ENCODE measurements at places on chromosomes 11 and 22.

GRCh38 chr22:27561286-27561904 is 240.2 kb downstream of the MN1 start:
- DNase-seq: no peak

DNA sequence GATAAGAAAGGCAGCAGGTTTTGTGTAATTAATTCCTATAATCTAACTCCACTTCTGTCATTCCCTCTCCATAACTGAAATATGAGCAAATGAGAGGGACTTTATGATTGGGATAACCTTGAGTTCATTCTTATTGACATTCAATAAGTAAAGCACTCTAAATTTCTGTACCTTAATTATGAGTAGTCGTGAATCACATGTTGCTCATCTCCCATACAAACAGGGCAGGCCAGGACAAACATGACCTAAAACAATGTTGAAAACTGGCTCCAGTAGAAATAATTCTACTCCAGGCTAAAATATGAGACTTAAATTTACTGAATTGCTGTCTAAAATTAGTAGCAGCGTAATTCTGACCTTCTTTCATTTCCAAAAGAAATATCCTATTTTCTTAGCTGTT is 505.4 kb downstream of the NELL1 start:
- DNase-seq: no peak

DNA sequence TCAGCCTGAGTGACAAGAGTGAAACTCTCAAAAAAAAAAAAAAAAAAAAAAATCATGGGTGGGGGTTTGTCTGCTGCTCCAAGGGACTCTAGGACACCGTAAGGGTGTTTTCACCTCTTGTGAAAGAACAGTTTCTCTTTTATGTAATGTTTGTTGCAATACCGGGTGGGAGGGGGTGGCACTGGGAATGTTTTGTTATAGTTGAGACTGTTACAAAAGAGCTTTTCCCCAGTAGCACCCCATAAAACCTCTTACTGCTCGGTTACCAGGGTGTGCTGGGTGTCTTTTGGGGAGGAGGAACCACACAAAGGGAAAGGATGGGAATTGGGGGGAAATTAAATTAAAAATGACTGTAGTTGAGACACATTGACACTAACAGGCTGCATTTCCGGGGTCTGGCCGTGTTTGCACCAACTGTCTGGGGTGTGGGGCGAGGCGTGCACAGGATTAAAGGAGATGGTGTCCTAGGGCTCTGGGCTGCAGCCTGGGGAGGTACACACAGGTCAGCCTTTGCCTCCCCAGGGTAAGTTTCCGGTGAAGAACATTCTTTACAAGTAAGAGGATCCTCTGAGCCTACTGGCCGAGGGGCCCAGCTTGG is 1.6 kb downstream of the NFAM1 start:
- DNase-seq: no peak

DNA sequence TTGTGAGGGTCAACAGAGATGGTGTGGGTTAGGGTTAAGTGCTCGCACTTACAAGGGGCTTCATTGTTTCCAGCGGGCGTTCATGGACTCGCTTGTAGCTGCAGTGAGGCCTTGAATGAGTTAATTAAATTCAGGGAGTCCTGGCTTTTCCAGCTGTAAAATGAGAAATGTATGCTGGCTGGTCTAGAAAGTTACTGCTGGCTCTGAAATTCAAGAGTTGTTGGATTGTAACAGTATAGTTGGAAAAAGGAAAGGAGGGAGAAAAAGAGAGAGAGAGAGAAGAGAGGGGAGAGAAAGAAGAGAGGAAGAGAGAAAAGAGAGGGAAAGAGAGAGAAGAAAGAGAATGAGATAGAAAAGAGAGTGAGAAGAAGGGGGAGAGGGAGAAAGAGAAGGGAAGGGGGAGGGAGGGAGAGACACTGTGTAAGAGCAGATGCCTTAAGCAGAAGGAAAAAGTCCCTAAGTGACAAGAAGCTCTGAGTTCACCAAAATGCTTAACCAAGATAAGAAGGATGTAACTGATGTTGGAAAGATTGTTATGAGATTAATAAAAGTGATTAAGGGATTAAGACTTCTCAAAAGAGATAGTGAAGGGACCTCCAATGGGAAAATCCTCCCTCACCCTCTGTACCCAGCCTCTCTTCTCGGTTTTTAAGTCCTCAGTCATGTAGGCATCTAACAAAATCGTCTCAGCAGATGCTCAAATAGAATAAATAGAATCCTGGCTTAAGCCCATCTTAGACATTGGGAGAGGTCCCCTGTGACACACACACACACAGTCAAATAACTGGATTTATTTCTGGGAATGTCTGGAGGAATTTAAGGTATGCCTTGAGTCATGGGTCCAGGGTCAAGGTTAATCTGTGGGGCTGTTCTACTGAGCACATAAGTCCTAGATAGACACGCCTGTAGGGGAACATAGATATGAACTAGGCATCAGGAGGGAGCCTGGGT is 477.9 kb downstream of the MIAT start:
- DNase-seq: peak; percentile 95

- DNase-seq: no peak
These were observed 515.3 kb downstream of the JRKL start for GRCh38 chr11:96905143-96905542.

DNA sequence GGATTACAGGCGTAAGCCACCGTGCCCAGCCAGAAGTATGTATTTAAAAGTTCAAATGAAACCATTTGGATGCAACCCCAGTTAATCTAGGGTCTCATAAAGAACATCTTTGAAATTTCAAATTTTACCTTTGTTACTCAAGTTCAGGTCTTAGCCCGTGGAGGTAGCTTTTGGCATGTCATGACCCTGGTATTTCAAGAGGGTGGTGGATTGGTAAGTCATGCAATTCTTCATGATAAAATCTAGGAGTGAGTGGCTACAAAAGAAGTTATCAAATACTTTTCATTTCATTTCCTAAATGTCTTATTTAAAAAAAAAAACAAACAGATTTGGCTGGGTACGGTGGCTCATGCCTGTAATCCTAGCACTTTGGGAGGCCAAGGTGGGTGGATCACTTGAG is 80.6 kb downstream of the ABTB2 start:
- DNase-seq: no peak

- no peak for DNase-seq
These were observed 64.1 kb downstream of the PRMT3 start for GRCh38 chr11:20451568-20451967.

DNA sequence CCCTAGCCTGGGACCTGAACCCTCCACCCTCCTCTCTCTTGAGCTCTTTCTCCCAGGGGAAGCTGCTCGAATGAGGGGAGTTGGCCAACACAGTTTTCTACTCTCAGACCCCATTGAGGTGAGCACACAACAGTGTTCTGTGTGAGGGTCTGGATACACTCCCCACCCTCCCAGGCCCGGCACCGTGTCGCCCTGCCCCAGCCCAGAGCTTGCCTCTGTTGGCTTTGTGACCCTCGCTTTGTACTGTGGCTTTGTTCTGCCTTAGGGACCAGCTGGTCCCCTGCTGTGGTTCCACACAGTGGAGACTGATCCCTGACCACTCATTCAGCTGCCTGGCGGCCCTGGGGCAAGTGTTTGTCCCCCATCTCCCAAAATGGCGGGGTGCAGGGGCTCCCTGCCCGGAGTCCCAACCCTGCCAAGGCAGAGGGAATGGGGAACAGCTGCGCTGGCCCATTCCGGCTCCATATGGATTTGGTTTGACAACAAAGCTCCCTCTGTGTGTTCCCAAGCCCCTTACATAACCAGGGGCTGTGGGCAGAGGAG is 8.3 kb downstream of the ST3GAL4 start:
- no peak for DNase-seq

DNA sequence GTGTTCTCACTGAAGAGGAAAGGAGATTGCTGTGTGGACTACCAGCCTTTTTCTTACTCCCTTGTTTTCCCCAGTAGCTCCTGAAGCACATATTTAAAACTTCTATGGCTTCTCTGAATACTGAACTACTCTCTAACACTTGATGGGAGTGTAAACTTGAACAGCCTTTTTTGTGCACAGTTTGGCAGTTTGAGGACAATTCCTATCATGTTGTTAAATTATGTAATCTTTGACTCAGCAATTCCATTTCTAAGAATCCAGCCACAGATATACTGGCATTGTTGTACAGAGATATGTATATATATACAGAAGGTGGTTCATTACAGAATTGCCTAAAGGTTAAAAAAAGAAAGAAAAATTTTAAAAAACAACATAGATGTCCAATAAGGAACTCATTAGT is 47.1 kb upstream of the EED start:
- no peak for DNase-seq

- DNase-seq: no peak
These were observed 61.5 kb downstream of the NUP98 start for GRCh38 chr11:3735827-3736226.

- no peak for DNase-seq
These were observed 20.7 kb downstream of the ATG16L2 start for GRCh38 chr11:72834905-72835304.

DNA sequence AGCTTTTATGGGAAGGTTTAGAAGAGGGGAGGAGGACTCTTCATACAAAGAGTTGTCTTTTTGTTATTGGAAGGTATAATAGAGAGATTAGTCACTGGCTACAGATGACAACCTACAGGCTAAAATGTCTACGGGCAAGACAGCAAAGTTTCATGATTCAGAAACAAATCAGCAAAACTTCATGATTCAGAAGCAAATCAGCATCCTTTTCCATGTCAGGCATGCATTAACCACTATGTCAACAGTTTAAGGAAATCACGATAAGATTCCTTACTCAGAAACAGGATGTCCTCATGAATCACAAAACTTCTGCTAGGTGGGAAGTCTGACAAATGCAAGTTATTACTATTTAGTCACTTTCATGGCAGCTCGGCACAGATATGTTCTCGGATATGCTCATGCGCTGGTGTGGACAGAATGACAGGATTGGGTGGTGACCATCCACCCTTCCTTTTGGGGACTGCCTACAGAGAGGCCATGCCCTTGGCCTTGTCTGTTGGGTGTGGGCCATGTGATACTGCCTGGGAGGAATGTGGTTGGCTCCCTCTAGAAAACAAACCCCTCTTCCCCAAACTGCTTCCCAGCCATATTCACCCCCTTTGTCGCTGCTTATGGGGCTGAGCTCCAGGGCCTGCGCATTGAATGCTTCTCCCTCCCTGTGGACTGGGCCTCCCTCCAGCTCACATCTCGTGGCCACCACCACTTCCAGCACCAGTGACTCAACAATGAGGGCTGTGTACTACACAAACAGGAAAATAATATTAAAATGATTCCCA is 10.1 kb downstream of the C11orf91 start:
- peak; percentile 99 for DNase-seq

DNA sequence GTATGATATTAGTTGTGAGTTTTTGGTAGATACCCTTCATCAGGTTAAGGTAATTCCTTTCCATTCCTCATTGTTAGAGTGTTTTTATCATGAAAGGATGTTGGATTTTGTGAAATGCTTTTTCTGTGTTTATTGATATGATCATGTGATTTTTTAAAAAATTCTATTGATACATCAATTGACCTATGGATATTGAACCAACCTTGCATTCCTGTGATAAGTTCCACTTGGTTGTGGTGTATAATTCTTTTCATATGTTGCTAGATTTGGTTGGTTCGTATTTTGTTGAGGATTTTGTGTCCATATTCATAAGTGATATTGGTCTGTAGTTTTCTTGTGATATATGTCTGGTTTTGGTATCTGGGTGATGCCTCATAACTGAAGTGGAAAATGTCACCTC is 6.7 kb downstream of the ANKRD13D start:
- DNase-seq: no peak

GRCh38 chr22:24333301-24333700 is 62.7 kb downstream of the SPECC1L start:
- peak; percentile 48 for DNase-seq

DNA sequence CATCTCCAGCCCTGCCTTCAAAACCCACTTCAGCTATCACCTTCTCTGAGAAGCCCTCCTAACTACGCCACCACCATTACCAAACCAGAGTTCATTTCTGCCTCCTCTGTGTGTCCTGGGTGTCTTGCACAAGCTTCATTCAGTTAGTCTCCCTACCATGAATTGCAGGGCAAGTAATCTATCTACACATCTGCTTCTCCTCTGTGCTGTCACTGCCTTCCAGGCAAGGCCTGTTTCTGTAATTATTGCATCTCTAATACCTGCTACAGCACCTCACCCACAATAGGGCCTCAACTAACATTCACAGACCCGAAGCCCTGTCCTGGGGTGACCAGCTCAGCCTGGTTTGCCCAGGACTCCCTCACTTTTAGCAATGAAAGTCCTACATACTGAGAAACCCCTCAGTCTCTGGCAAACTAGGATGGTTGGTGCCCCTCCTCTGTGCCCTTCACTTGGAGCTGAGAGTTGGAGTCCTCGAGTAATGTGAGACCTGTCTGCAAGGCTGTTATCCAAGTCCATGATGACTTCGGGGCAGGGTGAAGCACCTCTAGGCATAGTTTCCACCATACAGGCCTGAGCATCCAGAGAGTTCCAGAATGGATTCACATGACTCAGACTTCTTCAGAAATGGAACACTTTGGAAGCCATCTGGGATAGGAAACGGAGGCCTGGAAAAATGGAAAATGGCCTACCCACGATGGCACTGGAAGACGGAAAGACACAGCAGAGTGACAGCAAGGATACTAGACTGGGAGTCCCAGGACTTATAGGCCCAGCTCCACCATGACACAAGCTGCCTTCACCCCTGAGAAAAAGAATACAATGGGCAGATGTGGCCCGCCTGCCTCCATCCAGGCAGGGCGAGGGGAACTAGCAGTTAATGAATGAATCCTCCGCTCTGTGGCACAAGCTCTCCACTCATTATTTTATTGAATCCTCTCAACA is 269.3 kb downstream of the BUD13 start:
- no peak for DNase-seq

Data from HS-27A (cell line).